ENCODE measurements at places on chromosomes 5 and 9.
A peak's percentile ranks its signal among the peaks of the same experiment; 100 is the strongest.

DNA sequence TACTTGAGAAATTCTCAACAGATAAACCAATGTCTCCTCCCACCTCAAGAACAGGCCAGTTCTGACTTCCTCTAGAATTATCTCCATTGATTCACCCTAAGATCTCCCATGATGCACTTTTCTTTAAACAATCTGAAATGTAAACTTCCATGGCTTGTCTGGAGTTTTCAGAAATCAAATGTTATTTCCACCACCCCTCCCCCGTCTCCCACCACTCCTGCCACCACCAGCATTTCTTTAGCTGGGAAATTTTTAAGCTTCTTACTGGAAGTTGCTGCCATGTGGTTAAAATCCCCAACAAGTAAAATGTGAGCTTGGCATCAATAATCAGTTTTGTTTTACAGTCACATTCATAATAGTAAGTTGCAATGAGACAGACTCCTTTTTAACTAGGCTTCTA is 32.8 kb upstream of the BASP1 start:
- no peak for DNase-seq

DNA sequence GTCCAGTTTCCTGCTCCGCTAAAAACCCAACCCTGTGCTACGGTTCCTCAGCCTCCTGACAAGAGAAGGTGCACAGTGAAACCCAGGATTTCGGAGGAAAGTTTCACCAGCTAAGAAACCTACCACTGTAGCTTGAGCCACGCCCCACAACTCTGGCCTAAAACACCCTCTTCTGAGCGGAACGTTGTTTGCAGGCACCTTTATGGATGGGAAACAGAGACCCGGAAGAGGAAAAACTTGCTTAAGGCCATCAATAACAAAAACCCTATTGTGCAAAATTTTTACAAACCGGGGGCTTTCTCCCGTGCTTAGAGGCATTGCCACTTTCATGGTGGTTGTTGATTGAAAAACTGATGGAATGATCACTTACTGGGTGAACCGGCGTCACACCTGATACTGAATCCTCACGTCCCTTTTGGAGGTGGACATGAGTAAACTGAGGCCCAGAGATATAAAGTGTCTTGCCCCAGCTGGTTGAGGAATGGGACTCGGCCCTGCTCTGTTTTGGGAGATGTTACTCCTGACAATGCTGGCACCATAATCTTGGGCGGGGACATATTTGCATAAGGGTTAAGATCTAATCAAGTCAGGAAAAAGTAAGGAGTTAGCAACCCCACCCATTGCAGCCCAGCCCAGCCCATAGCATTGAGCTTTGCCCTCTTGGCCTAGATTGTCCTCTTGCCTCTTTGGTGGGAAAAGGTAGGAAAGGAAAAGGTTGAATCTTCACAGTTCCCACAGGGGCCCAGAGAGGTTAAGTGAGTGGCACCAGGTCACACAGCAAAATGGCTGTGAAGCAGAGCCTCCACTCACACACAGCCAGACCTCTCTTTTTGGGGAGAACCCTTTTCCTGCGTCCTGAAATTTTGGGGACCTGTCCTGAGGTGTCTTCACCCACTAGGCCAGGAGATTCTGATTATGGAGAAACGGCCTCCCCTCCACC is 23.2 kb upstream of the PTGS1 start:
- no peak for DNase-seq

GRCh38 chr9:121720311-121721057 is 69.0 kb downstream of the DAB2IP start:
- no peak for DNase-seq

- DNase-seq: no peak
These were observed 376.6 kb downstream of the EFNA5 start for GRCh38 chr5:107294211-107294550.

- DNase-seq: peak; percentile 14
These were observed 44.0 kb upstream of the SVEP1 start for GRCh38 chr9:110623462-110624025.

- DNase-seq: no peak
These were observed 3.8 kb downstream of the FAM114A2 start for GRCh38 chr5:154034944-154035343.

DNA sequence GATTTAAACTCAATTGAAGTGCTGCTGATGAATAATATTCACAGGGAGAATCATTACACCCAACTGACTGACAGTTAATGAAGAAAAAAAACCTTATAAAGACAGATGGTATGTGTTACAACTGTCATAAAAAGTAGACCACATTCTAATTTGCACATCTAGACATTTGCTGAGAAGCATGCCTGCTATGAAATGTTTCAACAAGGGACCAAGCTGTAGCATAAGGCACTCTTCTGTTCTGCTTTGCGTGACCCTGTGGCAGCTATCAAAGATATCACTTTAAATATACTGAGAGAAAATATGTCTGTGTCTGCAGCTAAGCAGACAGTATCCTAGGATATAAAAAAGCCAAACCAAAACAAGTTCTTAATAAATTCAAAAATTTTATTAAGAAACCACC is 153.7 kb downstream of the TMEM232 start:
- DNase-seq: no peak

GRCh38 chr5:28523416-28523815 is 1485.0 kb upstream of the CDH9 start:
- DNase-seq: no peak

DNA sequence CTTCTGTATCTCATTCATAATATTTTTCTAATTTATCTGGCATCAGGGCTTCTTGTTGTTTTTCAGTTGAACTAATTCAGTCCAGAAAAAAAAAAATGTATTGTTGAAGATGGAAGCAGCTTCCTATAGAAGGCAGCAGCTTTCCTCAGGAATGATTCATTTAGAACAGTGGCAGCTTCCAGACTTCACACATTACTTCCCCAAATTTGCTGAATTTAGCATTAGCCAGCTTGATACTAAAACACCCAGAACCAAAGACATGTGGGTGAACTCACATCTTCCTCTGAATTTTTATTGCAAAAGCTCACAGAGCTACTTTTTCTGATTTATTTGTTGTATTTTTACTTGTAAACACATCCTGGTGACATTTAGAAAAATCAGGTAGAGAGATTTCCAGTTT is 53.8 kb downstream of the HCN1 start:
- no peak for DNase-seq

DNA sequence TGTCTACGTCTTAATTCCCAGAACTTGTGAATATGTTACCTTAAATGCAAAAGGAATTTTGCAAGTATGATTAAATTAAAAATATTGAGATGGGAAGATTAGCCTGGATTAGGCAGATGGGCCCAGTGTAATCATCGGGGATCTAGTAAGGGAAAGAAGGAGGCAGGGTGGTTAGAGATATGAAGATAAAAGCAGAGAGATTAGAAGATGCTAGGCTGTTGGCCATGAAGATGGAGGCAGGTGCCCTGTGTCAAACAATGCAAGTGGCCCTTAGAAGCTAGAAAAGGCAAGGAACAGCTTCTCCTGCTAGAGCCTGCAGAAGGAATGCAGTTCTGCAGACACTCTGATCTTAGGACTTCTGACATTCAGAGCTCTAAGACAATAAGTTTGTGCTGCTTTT is 28.8 kb upstream of the ISOC1 start:
- no peak for DNase-seq

DNA sequence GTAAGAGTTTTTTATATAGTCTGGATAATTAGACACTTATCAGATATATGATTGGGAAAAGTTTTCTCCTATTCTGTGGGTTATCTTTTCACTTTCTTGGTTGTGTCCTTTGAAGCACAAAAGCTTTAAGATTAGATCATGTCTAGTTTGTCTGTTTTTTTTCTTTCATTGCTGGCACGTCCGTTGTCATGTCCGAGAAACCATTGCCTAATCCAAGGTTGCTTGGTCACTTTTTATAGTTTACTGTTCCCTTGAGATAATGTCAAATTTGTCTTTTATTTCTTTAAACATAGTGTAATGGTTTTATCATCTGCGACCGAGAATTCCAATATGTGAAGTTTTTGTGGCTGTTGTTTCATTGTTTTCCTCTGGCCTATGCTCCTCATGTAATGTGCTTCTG is 28.8 kb downstream of the GARNL3 start:
- DNase-seq: no peak

GRCh38 chr9:113154471-113154870 is 3.7 kb downstream of the SLC31A2 start:
- DNase-seq: no peak

DNA sequence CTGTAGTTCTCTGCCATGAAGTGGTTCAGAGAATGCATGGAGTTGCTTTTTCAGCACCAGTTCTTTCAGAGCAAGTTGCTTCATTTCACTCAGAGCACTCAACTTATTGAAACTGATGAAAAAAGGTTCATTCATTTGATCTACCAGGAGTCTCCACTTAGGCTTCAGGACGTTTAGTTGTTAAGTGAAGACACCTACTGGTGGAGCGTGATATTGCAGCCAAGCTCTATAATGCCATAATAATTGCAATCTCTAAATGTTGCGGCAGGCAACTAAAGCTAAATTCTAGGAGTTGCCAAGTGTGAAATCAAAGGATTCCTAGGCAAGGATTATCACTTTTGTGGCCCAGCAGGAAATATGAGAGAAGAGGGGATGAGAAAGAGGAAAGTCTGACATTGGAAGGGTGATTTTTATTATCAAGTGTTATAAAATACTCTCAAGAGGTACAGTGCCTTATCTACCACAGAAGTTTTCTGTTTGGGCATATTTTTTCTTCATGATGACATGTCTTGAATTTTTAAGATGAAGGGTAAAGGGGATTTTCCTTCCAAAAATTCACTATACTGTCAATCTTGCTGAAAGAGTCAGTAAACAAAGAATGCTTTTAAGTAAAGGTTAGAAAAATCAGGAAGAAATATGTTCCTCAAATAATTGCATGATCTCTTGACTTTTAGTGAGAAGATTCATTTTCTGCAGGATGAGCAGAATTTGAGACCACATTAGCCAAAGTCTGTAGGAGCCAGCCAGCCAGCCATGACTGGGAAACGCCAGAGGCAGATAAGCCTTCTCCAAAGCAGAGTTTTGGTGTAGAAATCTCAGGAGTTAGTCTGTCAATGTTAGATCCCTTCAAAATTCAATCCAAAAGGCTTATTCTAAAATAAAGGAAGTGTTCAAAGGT is 83.4 kb downstream of the SH3PXD2B start:
- DNase-seq: no peak
